Epithelial cell of proximal tubule (primary cell): ENCODE measurements at places on chromosomes 2 and 18.

GRCh38 chr2:239829326-239829725, 195.8 kb downstream of the NDUFA10 start:
- DNase-seq: no peak

GRCh38 chr2:4576075-4576474, 872.7 kb downstream of the DCDC2C start:
- DNase-seq: no peak

- no peak for DNase-seq
Measured at GRCh38 chr2:101619191-101619591, 78.3 kb upstream of the MAP4K4 start.

GRCh38 chr2:124081154-124081716, 56.1 kb downstream of the CNTNAP5 start:
- no peak for DNase-seq

DNA sequence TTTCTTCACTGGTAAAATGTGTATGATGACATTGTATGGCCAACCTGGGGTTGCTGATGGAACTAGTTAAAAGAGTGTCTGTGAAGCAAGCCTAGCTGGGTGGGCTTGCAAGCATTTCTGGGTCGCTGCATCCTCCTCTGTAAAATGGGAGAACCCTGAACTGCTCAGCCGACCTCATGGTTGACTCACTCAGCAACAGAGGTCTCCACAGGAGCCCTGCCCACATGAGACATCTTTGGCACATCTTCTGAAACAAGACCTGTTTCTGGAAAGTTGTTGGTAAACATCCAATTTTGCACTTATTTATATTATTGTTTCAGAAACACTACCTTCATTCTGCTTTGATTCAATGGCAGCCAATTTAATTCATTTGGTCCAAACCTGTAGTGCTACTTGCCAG, 52.6 kb downstream of the BCL11A start:
- DNase-seq: no peak

GRCh38 chr2:10359246-10359645, 56.5 kb downstream of the HPCAL1 start:
- no peak for DNase-seq

GRCh38 chr18:69843015-69843414, 104.7 kb downstream of the CD226 start:
- no peak for DNase-seq

- no peak for DNase-seq
Measured at GRCh38 chr18:24296276-24296675, 101.3 kb downstream of the OSBPL1A start.

DNA sequence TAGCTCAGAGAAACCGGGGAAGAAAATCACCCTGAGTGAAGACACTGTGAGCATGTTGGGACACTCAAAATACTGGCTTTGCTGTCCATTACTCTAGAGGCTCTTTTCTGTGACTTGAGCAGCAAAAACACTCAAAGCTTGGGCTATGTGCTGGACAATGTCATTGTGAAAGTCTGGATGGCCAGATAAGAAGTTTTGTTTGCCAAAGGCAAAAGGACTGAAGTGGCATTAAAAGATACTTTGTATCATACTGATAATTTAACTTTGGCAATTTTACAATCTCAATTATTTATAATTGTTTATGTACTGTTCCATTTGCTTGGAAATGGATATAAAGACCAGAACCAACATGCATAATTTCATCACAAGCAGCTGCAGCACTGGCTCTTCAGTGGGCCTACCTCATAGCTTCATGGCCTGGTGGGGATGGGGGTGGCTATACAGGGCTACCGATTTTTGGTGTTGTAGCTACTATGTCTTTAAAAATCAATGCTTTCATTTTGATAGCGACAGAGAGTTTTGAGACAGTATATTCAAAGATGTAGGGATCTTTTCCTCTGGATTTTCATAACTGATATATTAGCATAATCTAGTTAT, 51.1 kb downstream of the RBKS start:
- DNase-seq: no peak

DNA sequence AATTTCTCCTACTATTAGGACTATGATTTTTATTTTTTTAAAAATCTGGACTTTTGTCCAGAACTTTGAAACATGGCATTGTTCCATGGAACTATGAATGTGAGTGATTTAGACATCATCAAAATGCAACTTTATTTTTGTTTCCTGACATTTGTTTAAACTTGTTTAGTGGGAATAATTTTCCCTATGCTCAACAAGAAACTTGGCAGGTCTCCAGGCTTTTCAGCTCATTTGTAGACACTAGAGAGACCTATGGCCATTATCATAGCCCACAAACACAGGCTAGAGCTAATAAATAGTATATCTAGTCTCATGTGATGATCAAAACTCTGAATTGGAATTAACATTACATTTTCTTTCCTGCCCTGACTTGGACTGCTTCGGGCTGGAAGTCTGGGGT, 145.1 kb upstream of the CELF4 start:
- DNase-seq: no peak

- DNase-seq: no peak
Measured at GRCh38 chr2:2938481-2938880, 439.1 kb downstream of the EIPR1 start.

DNA sequence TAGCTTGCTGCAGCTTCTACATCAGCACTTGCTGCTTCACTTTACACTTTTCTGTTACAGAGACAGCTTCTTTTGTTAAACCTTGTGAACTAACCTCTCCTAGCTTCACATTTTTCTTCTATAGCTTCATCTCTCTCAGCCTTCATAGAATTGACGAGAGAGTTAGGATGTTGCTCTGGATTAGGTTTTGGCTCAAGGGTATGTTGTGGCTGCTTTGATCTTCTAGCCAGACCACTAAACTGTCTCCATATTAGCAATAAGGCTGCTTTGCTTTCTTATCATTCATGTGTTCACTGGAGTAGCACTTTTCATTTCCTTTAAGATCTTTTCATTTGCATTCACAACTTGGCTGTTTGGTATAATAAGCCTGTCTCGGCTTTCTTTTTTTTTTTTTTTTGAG, 46.3 kb upstream of the GRB14 start:
- DNase-seq: no peak

- DNase-seq: no peak
Measured at GRCh38 chr2:118668431-118669424, 178.7 kb downstream of the EN1 start.

DNA sequence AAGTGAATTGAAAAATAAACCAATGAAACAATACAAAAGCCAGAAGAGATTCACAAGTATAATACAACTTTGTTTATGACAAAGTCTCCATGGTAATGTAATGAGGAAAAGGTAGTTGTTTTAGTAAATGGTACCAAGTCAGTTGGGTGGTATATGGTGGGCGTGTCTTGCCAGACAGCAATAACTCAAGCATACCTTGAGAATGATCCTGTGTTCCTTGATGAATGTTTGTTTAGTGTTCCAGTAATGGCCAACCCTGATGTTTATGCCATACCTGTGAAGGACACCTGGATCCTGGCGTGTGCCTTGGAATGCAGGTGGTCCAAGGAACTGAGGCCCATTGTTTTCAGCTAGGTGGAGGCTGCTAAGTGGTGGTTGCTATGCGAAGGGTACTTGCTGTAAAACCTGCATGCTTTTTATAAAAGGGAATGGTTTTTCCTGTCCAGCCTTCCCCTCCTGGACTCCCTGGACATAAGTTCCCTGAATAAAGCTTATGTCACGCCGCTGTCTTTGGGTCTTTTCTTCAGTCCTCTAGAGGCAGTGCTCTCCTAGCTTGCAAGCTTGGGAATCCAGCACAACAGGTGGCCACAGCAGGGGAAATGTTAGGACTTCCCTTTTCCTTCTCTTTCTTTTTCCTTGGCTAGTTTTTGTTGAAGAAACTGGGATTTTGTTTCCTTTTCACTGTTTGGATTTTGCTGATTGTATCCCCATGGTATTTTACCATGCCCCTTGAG, 54.7 kb downstream of the MTA3 start:
- DNase-seq: no peak

GRCh38 chr2:168571061-168571460, 115.0 kb downstream of the CERS6 start:
- DNase-seq: no peak

GRCh38 chr2:10242998-10243925, 59.4 kb upstream of the HPCAL1 start:
- DNase-seq: no peak

DNA sequence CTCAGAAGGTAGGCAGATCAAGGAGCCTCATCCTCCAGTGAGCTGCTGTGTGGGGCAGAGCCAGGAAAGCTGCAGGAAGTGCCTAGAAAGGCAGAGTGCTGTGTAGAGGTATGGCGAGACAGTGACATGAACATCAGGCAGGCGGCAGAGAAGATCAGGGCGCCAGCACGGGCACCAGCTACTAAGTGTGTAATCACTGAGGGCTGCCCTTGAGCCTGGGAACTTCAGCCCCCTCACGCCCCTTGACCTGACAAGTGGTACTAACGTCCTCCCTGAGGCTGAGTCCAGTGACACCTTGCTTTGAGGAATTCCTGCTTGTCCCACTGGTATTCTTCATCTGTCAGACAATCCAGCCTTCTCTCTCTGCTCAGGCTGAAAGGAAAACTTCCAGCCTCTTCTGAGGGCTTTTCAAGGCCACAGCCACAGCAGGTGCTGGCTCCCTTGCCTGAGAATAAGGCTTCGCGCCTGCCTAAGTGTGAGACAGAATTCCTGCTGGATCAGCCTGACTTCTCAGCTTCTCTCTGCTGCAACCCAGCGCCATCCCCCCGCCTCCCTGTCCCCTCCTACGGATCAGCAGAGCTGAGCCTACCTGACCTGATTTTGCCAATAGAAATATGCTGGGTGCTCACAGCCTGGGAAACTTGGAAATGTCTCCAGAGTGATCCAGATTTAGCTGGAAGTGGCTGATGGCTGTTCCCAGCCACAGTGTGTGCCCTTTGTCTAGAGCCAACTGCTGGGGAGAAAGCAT, 148.0 kb downstream of the SMAD7 start:
- no peak for DNase-seq

DNA sequence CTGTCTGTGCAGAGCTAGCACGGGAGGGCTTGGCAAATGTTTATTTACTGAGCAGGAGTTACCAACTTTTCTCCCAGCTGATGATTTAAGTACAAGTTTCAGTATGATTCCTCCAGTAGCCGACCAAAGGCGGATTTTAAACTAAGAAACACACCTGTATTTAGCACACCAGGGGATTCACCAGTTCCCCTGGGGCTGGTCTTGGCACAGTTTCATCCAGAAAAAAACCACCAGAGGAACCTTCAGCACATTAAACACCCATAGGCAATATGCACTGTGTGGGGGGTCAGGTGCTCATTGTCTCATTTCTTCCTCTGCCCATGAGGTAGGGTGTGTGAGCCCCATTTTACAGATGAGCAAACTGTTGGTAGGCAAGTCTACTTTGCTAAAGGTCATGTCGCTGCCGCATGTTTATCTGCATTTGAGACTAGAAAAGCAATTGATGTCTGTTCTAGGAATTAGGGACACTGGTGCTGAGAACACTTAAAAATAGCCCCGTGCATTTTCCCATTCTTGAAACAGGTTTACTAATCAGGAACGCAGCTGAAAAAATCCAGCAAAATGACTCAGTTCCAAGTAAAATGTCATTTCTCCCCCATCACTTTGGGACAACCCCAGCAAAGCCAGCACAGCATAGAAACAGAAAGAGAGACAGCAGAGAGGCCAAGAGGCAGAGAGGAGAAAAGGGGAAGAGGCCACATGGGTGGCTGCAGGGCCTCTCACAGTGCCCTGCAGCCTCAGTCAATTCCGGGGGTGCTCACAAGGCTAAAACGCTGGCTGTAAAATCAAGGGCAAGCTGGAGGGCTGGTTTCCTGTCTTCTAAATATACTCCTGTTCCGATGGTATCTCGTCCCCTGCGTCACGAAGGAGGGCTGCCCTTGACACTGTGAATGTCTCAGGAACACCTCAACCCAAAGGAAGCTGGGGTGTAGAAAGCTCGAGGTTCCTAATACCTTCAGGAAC, 166.8 kb upstream of the ID2 start:
- DNase-seq: no peak

DNA sequence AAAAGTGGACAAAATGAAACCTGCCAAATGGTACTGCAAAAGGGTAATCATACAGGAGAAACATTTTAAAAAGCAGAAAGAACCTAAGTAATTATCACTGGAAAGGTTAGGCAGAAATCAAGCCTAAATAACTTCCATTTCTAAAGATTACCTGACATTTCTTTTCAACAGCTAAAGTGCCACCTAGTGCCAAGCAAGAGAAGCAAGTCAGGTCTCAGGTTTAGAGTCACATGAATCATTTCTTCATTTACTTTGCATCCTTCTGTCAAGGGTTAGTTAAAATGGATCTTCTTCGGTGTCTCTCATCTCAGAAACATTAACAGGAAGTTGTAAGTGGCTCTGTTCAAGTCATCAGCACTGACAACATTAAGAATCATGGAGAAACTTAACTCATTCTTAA, 90.3 kb downstream of the AKAIN1 start:
- DNase-seq: no peak

DNA sequence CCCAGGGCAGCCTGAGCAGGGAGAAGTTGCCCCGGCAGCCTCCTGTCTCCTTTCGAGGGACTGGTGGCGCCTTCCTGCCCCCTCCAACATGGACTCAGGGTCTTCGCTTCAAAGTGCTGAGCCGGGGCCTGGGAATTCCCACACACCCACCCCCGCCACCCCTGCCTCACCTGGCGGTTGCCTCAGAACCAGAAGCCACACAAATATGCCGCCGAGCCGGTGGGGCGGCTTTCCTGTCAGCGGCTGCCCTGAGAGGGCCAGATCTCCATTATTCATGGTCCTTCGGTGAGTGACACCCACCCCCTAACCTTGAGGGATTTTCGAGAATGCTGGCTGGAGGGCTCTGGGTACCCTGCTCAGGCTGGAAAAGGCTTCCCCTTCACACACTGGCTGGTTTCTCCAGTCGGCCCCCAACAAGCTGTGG, 71.7 kb downstream of the SMAD7 start:
- DNase-seq: no peak

DNA sequence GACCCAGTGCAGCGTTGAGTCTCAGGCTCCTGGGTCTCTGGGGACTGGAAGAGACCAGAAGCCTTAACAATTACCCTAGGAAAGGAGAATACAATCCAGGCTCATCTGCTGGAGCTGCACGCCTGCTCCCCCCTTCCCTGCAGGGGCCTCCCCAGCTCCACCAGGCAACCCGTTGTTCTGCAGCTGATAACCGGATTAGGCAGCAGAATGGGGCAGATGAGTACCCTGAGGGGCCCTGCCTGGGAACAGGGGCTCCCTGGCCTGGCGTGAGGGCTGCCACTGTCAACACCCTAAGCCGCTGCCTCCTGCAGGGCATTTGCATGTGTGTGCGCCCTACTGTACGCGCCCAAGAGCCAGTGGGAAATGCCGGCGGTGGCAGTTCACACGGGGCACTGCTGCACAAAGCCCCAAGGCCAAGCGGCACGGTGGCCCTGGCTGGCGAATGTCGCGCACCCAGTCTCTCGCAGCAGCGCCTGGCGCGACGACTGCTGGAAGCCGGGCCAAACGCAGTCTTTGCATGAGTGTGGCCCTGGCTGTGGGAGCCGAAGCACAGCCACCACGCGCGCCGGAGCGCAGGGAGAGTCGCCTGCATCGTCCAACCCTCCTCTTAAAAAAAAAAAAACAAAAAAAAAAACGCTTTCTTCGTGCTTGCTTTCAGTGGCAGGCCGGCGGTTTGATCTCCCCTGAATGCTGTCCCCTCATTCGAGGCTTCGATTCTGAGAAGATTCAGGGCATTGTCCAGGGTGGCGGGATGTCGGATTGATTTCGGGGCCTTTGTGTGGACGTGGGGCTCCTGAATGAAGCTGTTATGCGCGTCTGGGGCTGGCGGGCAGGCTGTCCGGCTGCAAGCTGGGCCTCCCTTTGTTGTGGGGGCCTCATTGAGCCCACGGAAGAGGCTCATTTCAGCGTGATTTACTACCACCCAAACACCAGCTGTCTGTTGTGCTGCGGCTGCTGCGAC, 63.8 kb downstream of the SETBP1 start:
- DNase-seq: no peak

GRCh38 chr2:190910341-190911136, 29.9 kb downstream of the GLS start:
- no peak for DNase-seq
